ENCODE measurements at places on chromosomes 16 and 17. TPM values are rescaled to one million over a fixed set of nuclear protein-coding genes. Genes with fewer than 3 reads are reported as not detected.

Gene CES4A
- total RNA-seq: 1.8 TPM

Gene ASPA
- not detected for total RNA-seq

Gene NT5C3B
- total RNA-seq: 66.2 TPM

Gene AOC2
- 5.7 TPM for total RNA-seq

Gene MT1H
- total RNA-seq: 10.7 TPM

- DNase-seq: no peak
Observed at GRCh38 chr16:89798832-89799370, 17.5 kb downstream of the FANCA start.

GRCh38 chr17:82920150-82920549, 80.3 kb upstream of the ZNF750 start:
- no peak for DNase-seq

Data from H9 (cell line).